ENCODE measurements at places on chromosomes 4 and X.

- no peak for DNase-seq
Observed at GRCh38 chr4:151538963-151539362, 130.0 kb downstream of the FHIP1A start.

GRCh38 chr4:185359767-185360446 is 35.8 kb downstream of the LRP2BP start:
- no peak for DNase-seq

DNA sequence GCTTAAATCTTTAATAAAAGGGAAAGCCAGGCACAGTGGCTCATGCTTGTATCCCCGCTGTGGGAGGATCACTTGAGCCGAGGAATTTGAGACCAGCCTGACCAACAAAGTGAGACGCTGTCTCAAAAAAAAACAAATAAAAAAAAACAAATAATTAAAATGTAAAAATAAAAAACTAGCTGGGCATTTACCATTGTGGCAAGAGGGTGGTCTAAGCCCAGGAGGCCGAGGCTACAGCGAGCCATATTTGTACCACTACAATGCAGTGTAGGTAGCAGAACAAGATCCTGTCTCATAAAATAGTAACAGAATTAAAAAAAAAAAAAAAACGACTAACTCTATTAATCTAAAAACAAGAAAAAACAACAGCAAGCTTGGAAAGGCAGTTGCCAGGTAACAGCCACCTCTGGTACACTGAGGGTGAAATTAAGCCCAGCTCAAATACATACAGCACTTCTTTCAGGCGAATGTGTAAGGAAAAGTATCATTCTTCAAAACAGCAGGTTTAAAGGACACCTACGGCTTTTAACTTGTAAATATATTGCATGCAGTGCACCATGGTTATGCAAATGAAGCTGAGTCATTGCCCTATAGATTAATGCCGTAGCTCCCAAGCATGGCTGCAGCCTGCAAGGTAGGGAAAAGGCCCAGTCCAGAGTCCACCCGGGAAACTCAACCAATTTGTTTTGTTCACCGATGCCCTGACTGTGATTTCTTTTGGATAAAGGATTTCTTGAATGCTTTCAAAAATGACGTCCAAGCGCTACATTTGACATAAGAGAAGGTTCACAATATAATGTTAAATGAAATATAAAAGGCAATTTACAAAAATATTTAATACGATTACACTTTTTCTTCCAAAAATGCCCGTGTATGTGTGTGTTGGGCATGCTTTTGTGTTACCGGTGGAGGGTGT is 14.5 kb upstream of the TXLNG start:
- peak; percentile 2 for DNase-seq

DNA sequence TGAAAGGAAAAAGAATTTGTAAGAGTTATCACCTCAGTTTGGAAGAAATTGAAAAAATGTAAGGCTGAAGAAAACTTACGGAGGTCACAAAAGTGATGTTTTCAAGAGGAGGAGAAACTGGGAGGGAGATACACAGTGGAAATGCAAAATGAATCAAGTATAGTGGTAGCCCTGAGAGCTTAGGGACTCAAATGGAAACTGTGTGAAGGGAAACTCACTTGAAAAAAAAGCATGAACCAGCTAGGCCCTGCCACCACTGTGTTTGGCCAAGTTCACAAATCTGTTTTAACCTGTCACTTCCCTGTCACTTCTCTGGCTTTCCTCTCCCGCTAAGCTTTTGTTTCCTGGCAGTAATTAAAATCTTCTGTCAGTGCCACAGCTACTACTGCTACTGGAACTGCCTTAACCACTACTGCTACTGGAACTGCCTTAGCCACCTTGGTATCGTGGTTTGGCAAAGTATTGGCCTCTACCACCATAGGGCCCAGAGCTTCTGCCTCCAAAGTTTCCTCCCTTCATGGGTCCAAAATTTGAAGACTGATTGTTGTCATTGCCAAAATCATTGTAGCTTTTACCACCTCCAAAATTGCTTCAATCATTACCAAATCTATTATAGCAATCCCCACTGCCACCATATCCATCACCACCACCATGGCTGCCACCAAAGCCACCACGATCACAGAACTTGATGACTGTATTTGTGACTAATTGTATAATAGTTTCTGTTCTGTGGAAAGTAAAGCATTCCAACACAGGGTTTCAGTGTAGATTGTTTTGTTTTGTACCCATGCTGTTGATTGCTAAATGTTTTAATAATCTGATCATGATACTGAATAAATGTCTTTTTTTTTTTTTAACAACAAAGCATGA is 41.5 kb downstream of the SMARCA5 start:
- no peak for DNase-seq

GRCh38 chr4:106048250-106048971 is 153.1 kb downstream of the NPNT start:
- DNase-seq, result no peak

- no peak for DNase-seq
Observed at GRCh38 chr4:183297675-183298074, 22.4 kb downstream of the CLDN22 start.

DNA sequence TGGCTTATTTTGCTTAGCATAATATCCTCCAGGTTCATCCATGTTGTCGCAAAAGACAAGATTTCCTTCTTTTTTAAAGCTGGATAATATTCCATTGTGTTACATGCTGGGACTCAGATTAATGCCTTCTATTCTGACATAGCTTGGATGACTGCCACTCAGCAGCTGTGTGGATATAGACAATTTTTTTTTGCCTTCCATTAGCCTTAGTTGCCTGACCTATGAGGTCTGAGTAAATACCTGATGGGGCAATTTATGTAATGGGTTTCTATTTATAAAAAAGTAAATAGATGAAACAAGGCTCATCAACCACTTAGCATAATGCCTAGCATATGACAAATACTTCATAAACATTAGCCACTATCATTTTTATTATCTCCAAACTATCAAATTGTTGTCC is 515.4 kb downstream of the ZNF674 start:
- DNase-seq, result peak; percentile 89
